AG20443 (cell line): ENCODE measurements at places on chromosomes 4 and X.
A peak's percentile ranks its signal among the peaks of the same experiment; 100 is the strongest.

DNA sequence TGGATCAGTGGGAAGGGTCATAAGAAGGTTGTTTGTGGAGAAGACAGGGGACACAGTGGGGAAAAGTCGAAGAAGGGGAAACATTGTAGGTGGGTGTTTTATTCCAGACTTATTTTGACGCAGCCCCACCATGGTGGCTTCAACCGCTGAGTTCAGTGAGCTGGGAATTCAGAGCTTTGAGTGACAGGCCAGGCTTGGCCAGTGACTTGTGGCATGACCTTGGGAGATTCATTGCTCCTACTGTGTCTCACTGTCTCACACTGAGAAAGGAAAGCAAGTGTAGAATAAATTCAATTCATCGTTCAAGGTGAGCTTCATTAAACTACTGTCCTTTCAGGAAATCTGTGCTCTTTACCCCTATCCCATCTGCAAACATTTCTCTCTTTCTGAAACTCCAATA, 47.4 kb upstream of the SOD3 start:
- no peak for DNase-seq

DNA sequence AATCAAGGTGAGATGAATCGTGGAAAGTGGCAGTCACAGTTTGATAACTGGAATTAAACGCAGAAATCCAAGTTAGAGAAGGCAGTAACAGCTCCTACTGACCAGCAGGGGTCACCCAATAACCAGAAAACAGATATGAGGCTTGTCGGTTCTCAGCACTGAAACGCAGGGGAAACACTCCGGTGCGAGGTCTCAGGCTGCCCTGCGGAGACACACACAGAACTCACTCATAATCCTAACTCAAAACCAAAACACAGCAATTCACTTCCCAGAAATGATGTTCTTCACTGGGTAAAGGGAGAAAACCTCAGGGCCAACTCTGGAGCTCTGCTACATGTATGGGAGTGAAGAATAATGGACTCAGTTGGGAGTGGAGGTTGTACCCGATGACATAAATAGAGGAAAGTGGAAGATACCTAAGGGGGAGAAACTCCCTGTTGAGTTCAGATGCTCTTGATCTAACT, 384.4 kb downstream of the RAPGEF2 start:
- DNase-seq, result peak; percentile 75

GRCh38 chr4:102730968-102731533, 29.7 kb downstream of the MANBA start:
- DNase-seq, result no peak

DNA sequence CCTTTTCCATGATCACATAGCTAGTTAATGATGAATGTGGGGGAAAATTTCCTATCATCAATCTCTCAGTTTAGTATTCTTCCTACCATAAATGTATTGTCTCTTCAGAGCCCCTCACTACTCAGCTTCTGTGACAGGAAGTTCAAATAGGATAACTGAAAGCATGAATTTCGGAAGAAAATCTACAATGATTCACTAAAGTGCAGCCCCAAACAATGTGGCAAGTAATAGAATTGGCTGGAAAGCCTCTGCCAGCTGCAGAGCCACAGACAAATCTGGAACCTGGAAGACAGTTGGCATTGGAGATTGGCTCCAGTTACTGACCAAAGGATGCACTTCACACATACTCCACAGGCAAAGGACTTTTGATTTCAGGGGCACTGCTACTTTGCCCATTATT, 35.2 kb downstream of the EGF start:
- no peak for DNase-seq

DNA sequence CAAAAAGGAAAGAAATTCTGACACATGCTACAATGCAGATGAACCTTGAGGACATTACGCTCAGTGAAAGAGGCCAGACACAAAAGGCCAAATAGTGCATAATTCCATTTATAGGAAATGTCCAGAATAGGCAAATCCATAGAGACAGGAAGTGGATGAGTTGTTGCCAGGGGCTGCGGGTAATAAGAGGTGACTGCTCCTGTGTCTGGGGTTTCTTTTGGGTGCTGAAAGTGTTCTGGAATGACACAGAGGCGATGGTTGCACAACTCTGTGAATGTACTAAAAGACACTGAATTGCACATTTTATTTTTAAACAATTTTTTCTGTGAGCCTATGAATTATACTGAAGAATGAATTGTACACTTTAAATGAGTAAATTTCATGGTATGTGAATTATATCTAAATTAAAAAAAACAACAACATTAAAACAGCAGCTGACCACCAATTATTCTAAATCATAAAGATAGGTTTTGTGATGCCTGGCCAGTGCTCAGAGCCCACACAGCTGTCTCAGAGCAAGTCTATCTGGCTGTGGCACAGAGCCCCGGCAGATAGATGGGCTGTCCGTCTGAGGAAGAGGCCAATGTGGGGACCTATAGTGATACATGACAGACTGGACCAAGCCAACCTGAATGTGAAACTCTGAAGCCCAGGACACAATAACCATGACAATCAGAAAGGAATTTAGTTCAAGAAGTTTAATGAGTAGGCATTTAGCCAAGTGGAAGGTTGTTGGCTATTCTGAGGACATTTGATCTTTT, 23.5 kb upstream of the IRAK1 start:
- DNase-seq, result no peak

GRCh38 chrX:37603938-37604409, 32.5 kb downstream of the LANCL3 start:
- no peak for DNase-seq
